ENCODE measurements at places on chromosomes 2 and 18.

- no peak for DNase-seq
Observed at GRCh38 chr2:27263287-27264252, 723 bp upstream of the SLC30A3 start.

GRCh38 chr18:54109131-54109683, 115.3 kb downstream of the MBD2 start:
- no peak for DNase-seq

- no peak for DNase-seq
Observed at GRCh38 chr2:58156780-58157179, 84.3 kb downstream of the FANCL start.

GRCh38 chr2:238158509-238159070, at the start of gene ERFE:
TSS of gene ERFE (plus strand) at chr2:238158970. CDS start at chr2:238159008, 38 bp downstream.
- DNase-seq = no peak

DNA sequence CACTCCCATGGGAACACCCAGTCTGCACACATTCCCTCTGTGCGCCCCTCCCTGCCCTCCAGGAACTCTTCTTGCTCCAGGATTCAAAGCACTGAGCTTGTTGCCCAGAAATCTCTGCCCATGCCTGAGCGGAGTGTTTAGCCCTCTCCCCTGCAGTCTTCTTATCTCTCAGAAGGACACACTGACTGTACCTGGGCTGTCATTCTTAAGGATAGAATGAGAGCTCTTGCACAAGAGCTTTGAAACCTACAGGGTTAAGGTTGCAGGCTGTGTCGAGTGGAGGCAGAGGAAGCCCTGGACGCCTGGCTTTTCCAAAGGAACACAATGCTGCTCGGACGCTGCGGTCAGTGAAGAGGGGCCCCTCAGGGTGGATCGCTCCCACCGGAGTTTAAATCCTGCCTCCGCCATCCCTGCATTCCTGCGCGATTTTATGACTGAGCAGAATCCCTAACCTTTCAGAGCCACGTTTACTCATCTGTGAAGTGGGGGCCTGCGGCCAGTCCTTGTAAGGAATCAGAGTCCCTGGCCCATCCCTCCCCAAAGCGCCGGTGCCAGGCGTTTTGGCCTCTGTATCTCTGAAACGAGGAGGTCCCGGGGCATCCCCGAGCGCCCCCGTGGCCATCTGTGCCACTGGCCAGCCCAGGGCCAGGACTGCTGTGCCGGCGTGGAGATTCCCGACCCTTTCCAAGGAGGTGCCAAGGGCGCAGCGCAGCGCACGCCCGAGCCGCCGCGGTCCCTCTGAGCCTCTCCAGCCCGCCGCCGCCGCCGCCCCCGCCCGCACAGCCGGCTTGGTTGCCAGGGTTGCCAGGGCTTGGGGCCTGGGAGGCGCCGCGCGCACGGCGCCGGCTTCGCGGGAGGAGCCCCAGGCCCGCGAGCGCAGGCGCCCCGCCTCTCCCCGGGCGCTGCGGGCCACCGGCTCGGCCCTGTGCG, 58.9 kb downstream of the FAM168B start:
- DNase-seq = peak; percentile 74

GRCh38 chr18:41790687-41791086, 164.3 kb upstream of the PIK3C3 start:
- DNase-seq = no peak

GRCh38 chr2:181924336-181924735, 32.8 kb downstream of the ITPRID2 start:
- no peak for DNase-seq

- no peak for DNase-seq
Observed at GRCh38 chr2:27135478-27135955, 1.1 kb upstream of the PREB start.

- DNase-seq = no peak
Observed at GRCh38 chr2:236012155-236012554, 156.0 kb downstream of the GBX2 start.

- peak; percentile 78 for DNase-seq
Observed at GRCh38 chr18:33440060-33441043, at the start of gene CCDC178. TSS of gene CCDC178 (minus strand) at chr18:33440721. CDS start at chr18:33412088, 28,633 bp downstream.

DNA sequence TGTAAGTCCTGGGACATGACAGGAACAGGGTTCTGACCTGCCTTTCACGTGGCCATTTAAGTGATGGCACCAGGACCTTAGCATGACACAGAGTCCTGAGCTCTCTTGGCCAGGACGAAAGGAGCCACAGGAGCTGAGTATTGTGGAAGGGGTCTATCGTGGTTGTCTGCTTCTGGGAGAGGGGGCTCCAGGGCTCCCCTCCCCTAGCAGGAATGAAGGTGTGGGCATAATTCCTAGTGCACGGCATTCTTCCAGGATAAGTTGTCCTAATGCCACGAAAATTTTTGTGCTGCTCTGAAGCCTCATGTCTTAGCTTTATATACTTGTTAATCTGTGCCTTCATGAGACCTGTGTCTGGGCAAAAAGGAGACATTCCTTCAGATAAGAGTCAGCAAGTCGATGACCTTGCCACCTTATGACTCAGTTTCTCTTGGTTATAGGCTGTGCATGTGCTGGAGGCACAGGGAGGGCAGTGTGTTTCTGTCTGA, 17.1 kb downstream of the GATA6 start:
- no peak for DNase-seq

GRCh38 chr2:25286025-25286400, 55.7 kb downstream of the DNMT3A start:
- no peak for DNase-seq

DNA sequence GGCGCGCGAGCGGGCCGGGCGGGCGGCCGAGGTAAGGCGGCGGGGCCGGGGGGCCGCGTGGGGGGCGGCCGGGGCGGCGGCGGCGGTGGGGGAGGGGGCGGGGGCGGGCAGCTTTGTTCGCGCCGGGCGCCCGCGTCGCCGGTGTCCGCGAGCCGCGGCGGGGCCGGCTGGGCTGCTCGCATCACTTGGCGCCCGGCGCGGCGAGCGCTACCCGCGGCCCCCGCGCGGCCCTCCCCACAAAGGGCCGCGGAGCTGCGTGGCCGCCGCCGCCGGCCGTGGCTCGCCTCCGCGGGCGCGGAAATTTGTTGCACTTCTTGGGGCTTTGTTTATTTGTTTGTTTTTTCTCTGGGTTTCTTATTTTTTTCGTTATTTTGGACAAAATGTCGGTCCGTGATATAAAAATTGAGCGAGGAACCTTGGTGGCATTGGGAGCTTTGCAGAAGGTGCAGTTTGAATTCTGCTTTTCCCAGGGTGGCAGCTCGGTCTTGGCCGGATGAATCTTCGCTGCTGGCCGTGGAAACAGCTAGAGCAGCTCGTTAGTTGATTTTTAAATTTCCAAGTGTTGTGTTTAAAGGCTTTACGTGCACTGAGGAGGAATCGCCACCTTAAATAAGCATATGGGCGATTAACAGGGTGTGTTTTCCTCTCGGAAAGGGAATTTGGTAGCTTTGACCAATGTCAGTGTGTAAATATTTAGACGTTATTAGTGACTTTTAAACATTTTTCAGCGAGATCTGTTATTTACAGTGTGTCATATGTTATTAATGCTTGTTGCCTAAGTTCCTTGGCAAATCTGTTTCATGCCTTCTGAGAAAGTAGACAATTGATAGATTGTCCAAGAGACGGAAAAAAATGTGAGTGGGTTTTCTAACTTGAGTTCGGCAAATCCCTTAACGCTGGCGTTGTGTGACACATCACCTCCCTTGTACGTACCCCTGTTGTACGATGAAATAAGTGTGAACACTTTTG, 822 bp downstream of the UBE2E3 start:
- no peak for DNase-seq

DNA sequence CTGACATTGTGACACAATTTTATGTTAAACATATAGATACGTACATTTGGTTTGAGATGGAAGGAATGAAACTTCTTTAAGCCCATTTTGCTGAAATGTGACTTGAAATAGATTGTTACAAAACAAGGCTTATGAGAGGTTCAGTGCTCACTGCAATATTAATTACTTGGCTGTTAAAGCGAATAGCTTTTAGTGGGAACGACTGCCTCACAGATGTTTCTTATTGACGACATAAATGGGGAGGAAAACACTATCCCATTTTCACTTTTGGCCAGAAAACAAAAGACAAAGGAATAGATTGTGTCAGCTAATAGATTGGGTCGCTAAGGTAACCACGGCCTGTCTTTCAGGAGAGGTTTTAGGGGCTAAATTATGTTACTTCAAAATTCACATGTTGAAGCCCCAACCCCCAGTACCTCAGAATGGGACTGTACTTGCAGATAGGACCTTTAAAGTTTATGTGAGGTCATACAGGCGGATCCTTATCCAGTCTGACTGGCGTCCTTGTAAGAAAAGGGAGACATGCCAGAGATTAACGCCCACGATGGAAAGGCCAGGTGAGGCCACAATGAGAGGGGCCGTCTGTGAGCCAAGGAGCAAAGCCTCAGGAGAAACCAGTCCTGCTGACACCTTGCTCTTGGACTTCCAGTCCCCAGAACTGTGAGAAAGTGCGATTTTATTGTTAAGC, 10.8 kb downstream of the INPP1 start:
- no peak for DNase-seq

GRCh38 chr18:24466771-24467170, 6.3 kb downstream of the HRH4 start:
- no peak for DNase-seq

- no peak for DNase-seq
Observed at GRCh38 chr2:176128172-176128981, 1.1 kb upstream of the HOXD8 start.

- no peak for DNase-seq
Observed at GRCh38 chr2:197259470-197259999, 51.0 kb downstream of the ANKRD44 start.

- no peak for DNase-seq
Observed at GRCh38 chr2:231696004-231696367, 12.3 kb upstream of the PTMA start.

DNA sequence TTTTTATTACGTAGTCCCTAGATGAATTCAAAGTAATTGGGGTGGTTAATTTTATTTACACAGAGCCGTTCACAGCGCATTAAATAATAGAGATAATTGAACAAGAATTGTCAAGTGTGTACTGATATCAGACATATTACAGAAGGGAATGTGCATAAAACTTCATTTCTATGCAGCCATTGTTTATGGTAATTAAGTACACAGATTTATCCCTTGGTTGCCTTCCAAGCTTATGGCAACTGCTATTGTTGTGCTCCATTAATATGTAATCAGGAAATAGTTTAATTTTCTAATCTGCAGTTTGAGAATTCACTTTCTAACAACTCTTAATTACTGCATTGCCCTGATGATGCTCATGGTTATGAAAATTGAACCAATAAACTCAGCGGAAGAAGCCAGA, 47.3 kb upstream of the OTX1 start:
- no peak for DNase-seq

DNA sequence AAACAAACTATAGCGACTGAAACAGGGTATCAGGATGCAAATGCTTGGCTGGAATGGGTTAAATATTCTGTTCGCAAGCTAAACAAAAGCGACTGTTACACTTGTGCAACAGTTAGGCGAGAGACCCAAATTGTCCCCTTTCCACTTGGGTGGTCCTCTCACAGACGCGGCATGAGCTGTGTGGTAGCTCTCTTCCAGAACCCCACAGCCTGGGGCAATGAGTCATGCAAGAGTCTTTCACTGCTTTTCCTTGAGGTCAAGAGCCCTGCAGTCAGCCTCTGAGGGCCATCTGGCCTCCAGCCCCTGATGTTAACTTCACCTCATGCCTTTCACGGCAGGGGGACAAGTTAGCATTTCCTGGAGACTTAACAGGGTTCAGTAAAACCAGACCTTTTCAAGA, 25.7 kb downstream of the SULT1C4 start:
- no peak for DNase-seq

DNA sequence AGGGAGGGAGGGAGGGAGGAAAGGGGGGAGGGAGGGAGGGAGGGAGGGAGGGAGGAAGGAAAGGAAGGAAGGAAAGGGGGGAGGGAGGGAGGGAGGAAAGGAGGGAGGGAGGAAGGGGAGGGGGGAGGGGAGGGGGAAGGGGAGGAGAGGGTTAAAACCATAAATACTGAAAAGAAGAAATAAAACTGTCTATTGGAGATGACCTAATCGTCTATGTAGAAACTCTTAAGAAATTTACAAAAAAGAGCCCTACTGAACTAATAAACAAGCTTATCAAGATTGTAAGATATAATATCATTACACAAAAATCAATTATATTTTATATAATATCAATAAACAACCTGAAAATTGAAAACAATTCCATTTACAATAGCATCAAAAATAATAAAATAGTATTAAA, 32.3 kb upstream of the CTDP1 start:
- DNase-seq = no peak

DNA sequence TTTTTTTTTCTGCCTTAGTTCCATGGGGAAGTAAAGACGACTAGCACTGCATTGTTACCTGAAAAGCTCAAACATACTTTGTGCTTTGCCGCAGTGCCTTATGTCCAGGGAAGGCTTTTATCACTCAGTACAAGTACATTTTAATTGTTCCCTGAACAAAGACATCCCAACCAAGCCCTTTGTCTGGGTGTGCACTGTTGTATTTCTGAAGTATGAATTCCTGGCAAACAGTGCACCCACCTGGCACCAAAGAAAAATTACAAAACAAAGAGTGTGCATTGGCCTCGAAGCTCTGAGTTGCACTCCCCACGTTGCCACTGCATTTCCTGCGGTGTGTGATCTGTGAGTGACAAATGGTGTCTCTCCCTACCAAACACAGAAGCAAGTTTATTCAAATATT, 858.5 kb upstream of the PIK3C3 start:
- no peak for DNase-seq

- DNase-seq = no peak
Observed at GRCh38 chr2:70718241-70718640, 49.8 kb downstream of the ADD2 start.

DNA sequence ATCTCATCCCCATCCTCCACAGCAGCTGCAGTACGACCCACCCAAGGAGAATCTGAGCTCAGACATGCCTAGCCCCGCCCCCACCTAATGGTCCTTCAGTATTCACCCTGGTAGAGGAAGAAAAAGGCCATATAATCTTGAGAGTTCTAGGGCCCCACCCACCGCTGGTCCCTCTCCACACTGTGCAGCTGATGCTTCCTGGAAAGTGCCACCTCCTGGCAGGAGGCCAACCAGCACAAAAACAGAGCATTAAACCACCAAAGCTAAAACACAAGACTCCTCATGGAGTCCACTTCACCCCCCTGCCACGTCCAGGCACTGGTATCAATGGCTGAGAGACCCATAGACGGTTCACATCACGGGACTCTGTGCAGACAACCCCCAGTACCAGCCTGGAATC, 40.7 kb downstream of the MC4R start:
- DNase-seq = no peak

DNA sequence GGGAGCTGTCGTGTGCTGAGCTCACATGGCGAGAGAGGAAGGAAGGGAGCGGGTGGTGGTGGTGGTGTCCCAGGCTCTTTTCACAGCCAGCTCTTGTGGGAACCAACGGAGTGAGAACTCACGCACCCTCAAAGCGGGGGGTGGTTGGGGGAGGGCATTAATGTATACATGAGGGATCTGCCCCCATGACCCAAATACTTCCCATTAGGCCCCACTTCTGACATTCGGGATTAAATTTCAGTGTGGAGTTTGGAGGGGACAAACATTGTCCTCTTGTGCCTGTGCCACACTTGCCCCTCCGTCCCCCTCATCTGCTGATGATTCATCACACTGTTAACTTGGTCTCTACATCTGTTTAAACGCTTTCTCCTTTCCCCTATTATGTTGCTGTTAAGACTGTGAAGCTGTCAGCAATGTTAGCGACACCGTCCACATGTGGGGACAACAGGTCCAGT, 22.5 kb downstream of the INPP4A start:
- DNase-seq = no peak

All from type B pancreatic cell (in vitro differentiated cells).